IMR-90 (cell line): ENCODE measurements at places on chromosomes 1 and 21.

GRCh38 chr1:7047866-7048265, 262.6 kb downstream of the CAMTA1 start:
- peaks cover 21% of the 10 kb centered on the region for H3K27me3 ChIP-seq
- no peak for DNase-seq
- no peak overlapping the region for H3K27ac ChIP-seq
- H3K4me1 ChIP-seq: no peaks in the 10 kb centered on the region
- no peak overlapping the region for H3K4me3 ChIP-seq

DNA sequence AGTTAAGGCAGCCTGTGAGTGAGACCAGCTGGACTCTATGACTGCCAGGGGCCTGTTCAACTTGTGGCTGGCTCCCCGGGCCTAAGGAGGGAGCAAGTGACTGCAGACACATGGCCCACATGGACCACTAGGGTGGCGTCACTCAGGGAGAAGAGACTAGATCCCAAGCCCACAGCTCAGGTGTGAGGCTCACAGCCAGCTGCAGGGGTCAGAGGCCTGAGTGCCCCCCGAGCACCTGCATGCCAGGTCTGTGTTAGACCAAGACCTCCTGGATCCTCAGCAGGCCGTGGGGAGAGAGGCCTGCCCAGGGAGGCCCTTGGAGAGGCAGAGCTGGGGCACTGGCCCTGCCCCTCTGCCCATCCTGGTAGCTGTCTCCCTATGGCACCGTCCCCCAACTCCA, 142.4 kb upstream of the RUNX3 start:
- no peak overlapping the region for H3K27ac ChIP-seq
- H3K36me3 ChIP-seq: no peaks in the 10 kb centered on the region
- no peaks in the 10 kb centered on the region for H3K4me1 ChIP-seq
- H3K27me3 ChIP-seq: peaks cover 69% of the 10 kb centered on the region

GRCh38 chr21:22554690-22555316, 1556.6 kb downstream of the NCAM2 start:
- DNase-seq: no peak
- no peaks in the 10 kb centered on the region for H3K27me3 ChIP-seq
- H3K4me1 ChIP-seq: no peaks in the 10 kb centered on the region
- H3K4me3 ChIP-seq: no peak overlapping the region
- H3K36me3 ChIP-seq: no peaks in the 10 kb centered on the region

DNA sequence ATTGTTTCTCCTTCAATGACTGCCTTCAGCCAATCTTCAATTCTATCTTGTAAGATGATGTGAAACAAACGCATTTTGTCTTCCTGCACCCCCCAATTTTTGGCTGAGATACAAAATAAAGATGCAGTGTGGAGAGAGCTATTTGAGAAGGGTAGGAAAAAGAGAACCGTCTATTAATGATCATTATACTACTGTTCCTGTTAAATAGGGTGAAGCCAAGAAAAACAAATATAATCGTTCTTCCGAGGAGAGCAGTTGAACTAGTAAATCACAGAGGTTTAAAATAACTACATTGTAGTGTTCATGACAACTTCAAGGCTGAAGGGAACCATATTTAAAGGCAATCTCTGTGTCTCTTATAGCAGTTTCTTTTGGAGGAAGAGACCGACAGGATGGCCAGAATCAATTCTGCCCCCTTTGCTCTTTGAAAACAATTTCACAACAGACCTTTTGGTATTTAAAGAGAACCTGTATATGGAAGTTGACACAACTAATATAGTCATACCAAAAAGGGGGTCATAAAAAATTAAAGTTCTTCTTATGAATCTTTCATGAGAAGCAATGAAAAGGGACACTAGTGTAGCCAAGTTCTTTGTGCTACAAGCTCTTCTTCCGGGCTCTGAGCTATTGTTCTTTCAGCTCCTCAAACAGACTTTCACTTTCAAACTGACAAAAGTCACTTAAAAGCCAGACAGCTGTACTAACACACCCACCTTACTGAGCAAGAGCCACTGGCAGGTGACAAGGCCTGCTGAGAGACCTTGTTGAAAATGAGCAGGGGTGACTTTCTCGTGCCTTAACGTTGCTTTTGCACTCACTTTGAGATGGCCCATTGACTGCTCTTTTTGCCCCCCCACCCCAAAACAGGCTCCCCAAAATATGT, 30.9 kb downstream of the PROX1 start:
- H3K27ac ChIP-seq: no peak overlapping the region
- H3K27me3 ChIP-seq: no peaks in the 10 kb centered on the region; the same call in 1 of the 2 replicates
- DNase-seq: no peak
- H3K4me3 ChIP-seq: no peak overlapping the region
- no peaks in the 10 kb centered on the region for H3K36me3 ChIP-seq

GRCh38 chr1:119626011-119626545, 22.0 kb downstream of the ZNF697 start:
- peaks cover 13% of the 10 kb centered on the region for H3K4me1 ChIP-seq
- peaks cover 37% of the 10 kb centered on the region for H3K36me3 ChIP-seq
- no peaks in the 10 kb centered on the region for H3K27me3 ChIP-seq
- H3K27ac ChIP-seq: no peak overlapping the region

- no peaks in the 10 kb centered on the region for H3K27me3 ChIP-seq
- DNase-seq: no peak
- H3K4me1 ChIP-seq: no peaks in the 10 kb centered on the region
- H3K4me3 ChIP-seq: no peak overlapping the region
- no peaks in the 10 kb centered on the region for H3K36me3 ChIP-seq
Measured at GRCh38 chr21:24208562-24209260, 1398.6 kb downstream of the MRPL39 start.

DNA sequence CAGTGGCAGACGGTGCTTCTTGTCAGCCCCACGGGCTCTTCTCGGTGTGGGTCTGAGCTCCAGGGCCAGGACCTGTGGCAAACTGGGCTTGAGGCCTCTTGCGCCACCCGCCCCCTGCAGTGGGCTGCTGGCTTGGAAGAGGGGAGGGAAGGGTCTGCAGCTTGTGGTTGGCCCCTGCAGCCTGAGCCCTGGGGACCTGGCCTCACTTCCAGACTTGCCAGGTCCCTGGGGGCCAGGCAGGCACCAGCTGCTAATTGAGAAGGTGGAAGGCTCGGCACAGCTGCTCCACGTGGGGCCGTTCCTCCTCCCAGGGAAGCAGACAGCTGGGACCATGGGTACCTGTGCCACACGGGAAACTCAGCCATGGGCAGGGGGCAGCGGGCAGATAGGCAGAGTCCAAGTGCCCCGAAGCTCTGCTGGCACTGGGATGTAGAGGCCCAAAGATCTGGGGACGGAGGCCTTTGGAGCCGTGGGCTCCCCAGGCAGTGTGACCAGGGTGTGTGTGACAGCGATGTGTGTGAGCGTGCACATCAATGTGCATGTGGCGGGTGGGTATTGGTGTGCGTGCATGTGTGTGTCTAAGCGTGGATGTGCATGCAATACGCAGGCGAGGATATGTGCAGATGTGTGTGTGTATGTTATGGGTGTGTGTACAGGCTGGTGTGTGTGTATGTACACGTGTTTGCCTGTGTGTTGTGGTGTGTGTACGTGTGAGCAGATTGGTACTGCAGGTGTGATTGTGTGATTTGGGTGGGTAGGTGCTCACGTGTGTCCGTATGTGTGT, 39.3 kb downstream of the TP73 start:
- H3K4me1 ChIP-seq: no peaks in the 10 kb centered on the region
- peaks cover 28% of the 10 kb centered on the region; the same call in 1 of the 2 replicates for H3K27me3 ChIP-seq
- no peak overlapping the region for H3K27ac ChIP-seq
- H3K4me3 ChIP-seq: no peak overlapping the region

GRCh38 chr1:115771094-115771846, 2.8 kb upstream of the CASQ2 start:
- no peak overlapping the region for H3K27ac ChIP-seq
- no peak overlapping the region for H3K4me3 ChIP-seq
- H3K27me3 ChIP-seq: peaks cover 10% of the 10 kb centered on the region
- no peaks in the 10 kb centered on the region for H3K4me1 ChIP-seq
- no peaks in the 10 kb centered on the region for H3K36me3 ChIP-seq

- H3K36me3 ChIP-seq: no peaks in the 10 kb centered on the region
- H3K27ac ChIP-seq: no peak overlapping the region
- no peaks in the 10 kb centered on the region for H3K27me3 ChIP-seq
Measured at GRCh38 chr21:16554503-16554902, 824.7 kb downstream of the USP25 start.

GRCh38 chr21:44850208-44850800, 23.2 kb downstream of the PTTG1IP start:
- H3K27me3 ChIP-seq: no peaks in the 10 kb centered on the region
- DNase-seq: no peak
- H3K4me3 ChIP-seq: no peak overlapping the region
- H3K27ac ChIP-seq: no peak overlapping the region
- peaks cover 2% of the 10 kb centered on the region; the same call in 1 of the 2 replicates for H3K4me1 ChIP-seq

DNA sequence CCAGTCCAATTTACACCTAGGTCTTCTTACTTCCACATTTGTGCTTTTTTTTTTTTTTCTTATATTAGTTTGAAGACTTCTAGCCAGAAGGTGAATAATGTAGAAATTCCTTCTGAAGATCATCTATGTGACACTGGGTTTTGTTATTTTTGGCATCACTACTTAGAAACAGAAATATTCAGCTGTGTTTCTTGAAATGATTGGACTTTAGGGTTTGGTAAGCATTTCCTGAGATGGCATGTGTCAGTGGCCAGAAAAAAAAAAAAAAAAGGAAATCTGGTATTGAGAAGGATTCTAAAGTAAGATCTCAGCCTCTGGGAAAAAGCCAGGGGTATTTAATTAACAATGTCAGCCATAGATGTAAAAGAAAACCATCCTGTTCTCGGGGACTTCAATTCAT, 43.4 kb upstream of the LRRC8C start:
- no peak for DNase-seq
- H3K27me3 ChIP-seq: no peaks in the 10 kb centered on the region
- no peak overlapping the region for H3K4me3 ChIP-seq
- H3K4me1 ChIP-seq: 0 out of 2 replicates have a peak, but pooled peaks cover 2% of the 10 kb centered on the region

DNA sequence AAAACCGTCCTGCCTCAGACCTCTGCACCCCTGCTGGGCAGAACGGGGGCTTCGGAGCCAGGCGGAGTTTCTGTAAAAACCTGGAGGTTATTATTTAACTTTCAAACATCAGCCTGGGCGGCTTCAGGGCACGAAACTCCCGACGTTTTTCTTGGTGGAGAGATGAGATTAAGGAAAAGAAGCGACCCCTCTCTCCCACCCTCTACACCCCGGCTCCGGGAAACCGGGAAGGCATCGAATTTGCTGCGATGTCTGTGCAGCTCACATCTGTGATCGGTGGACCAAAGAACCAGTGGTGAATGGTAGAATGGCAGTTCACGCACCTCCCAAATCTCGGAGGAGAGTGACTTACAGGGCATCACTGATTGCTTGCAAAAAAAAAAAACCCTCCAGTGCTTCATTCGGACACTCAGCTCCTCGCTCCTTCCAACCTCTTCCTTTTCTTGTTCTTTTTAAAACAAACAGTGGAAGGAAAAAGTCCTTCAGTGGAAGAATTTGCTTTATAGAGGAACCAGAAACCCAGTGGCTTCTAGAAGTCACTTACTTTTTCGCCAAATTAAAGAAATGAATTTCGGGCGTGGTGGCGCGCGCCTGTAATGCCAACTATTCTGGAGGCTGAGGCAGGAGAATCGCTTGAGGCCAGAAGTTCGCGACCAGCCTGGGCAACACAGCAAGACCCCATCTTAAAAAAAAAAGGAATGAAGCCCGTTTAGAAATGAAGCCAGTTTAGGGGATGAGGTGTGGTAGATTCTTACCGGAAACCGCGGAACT, 884 bp downstream of the PHACTR4 start:
- H3K27ac ChIP-seq: peak overlapping the region; percentile 93
- DNase-seq: peak; percentile 48
- 0 out of 2 replicates have a peak, but pooled peaks cover 5% of the 10 kb centered on the region for H3K4me1 ChIP-seq
- no peaks in the 10 kb centered on the region for H3K27me3 ChIP-seq
- H3K36me3 ChIP-seq: no peaks in the 10 kb centered on the region; the same call in 1 of the 2 replicates
- peak overlapping the region; percentile 66 for H3K4me3 ChIP-seq
